Fibroblast of skin of abdomen (primary cell): ENCODE measurements at places on chromosomes 1 and 21.
A peak's percentile ranks its signal among the peaks of the same experiment; 100 is the strongest.

DNA sequence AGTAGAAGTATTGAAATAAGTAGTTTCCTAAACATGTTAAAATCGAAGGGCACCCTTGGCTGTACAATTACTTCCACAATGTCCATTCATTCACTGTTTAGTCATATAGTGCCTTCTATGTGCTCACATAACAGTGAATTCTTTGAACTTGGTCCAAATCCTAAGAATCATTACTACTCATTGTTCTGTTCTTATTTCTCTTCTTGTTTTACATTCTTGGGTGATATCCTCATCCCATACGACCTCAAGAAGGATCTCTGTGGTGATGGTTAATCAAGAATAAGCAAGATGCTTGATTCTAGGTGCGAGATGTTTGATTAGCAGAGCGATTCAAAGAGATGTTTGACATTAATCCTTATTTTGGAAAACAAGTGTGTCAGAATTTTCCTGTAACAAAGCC is 667.4 kb upstream of the ZP4 start:
- peak; percentile 90 for DNase-seq

DNA sequence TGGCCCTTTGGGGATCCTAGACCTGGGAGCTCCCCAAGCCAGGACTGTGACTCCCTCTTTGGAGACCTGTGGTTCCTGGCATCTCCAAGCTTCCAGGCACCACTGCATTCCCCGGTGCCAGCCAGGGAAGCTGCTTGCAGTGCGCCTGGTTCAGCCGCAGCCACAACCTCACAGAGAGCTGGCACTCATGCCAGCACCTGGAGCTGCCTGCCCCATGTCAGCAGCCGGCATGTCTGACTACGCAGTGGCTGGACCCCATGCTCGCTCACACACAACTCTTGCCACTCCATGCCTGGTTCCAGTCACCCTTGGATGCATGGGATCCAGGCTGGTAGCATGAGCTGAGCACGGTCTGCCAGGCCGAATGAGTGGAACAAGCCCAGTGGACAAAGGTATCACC is 426.6 kb downstream of the LRRIQ3 start:
- DNase-seq, result no peak

- no peak for DNase-seq
These were observed 43.2 kb downstream of the HIVEP3 start for GRCh38 chr1:41875487-41875886.

DNA sequence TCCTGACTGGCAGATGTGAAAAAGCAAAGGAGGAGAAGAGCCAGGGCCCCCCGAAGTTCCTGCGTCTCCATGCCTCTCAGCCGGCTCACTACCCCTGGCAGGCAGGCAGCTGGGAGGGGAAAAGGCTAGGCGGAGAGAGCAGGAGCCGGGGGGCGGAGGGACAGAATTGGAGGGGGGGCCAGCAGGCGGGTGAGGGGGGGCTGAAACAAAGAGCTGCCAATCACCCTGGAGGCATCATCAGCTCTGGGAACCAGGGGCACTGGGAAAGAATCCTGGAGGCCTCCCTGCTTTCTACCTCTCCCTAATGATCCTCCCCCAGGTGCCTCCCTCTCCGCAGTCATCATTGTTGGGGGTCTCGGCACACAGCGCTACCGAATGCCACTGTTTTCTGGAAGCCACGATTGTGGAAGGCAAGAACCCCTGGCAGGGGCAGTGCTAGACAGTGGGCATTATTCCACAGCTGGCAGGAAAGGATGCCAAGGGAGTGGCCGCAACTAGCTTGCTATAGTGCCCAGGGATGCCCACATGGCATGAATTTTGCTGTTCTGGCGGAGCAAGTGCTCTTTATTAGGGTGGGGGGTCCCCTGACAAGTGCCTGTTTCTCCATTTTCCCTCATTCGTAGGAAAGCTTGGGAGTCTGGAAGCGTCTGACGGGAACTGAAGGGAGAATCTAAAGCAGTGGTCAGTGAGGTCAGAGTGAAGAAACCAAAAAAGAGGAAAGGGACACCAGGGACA is at the start of gene THBS3:
Gene THBS3 (minus strand): TSS at position 92 of the 735 bp plus-strand sequence. CDS start 21 bp downstream, at position 71.
- peak; percentile 57 for DNase-seq

- no peak for DNase-seq
These were observed 30.7 kb upstream of the EDN2 start for GRCh38 chr1:41515131-41515678.

DNA sequence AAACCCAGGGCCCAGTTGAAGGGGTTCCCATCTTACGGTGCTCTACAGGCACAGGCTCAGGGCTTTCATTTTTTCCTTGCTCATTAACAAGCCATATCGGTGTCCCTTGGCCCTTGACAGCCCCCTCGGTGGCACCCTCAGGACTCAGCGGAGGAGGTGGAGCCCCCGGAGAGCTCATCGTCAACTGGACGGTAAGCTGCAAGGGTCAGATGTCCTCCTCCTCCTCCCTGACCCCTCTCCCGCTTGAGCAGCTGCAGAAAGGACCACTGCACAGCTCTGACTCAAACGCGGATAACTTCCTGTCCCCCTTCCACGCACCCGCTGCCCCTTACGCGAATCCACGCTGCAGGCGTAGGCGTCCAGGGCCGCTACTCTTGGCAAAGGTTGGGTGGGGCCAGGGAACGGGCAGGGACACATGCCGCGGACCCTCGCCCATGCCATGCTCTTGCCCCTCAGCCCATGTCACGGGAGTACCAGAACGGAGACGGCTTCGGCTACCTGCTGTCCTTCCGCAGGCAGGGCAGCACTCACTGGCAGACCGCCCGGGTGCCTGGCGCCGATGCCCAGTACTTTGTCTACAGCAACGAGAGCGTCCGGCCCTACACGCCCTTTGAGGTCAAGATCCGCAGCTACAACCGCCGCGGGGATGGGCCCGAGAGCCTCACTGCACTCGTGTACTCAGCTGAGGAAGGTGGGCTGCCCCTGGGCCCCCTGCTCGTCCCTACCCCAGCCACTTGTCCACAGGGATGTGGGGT is 14.7 kb downstream of the TMEM81 start:
- no peak for DNase-seq

- peak; percentile 73 for DNase-seq
These were observed 95.3 kb upstream of the SLC25A33 start for GRCh38 chr1:9443913-9444445.

GRCh38 chr21:43866260-43866629 is 1.2 kb downstream of the AGPAT3 start:
- peak; percentile 58 for DNase-seq

GRCh38 chr1:203308923-203309331 is 3.6 kb downstream of the BTG2 start:
- DNase-seq, result no peak

GRCh38 chr1:217393896-217394295 is 237.0 kb downstream of the GPATCH2 start:
- no peak for DNase-seq

GRCh38 chr1:192277635-192278034 is 39.2 kb upstream of the RGS21 start:
- no peak for DNase-seq

GRCh38 chr1:96016219-96016618 is 705.4 kb upstream of the PTBP2 start:
- DNase-seq, result no peak

DNA sequence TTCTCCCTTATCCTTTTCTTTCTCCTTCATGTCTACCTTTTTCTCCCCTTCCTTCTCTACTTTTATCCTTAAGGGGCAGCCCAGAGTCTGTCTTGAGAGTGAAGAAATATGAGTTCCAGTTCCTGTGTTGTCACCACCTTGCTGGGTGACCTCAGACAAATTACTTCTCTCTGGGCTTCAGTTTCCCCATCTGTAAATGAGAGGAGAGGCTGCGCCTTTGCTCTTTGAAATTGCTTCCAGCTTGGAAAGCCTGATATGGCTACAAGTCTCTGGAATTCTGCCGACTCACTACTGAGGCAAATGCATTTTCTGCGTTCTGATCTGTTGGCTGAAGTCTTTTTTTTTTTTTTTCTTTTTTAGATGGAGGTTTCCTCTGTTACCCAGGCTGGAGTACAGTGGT is 119.2 kb downstream of the SYF2 start:
- peak; percentile 51 for DNase-seq

GRCh38 chr1:21672478-21673276 is 3.5 kb upstream of the RAP1GAP start:
- peak; percentile 47 for DNase-seq
